Lung microvascular endothelial cell (primary cell): ENCODE measurements at places on chromosomes 4 and X.

GRCh38 chrX:67351411-67351810, 192.4 kb upstream of the AR start:
- no peak for DNase-seq

GRCh38 chr4:118865091-118865708, 23.5 kb upstream of the SYNPO2 start:
- DNase-seq: peak; percentile 67

DNA sequence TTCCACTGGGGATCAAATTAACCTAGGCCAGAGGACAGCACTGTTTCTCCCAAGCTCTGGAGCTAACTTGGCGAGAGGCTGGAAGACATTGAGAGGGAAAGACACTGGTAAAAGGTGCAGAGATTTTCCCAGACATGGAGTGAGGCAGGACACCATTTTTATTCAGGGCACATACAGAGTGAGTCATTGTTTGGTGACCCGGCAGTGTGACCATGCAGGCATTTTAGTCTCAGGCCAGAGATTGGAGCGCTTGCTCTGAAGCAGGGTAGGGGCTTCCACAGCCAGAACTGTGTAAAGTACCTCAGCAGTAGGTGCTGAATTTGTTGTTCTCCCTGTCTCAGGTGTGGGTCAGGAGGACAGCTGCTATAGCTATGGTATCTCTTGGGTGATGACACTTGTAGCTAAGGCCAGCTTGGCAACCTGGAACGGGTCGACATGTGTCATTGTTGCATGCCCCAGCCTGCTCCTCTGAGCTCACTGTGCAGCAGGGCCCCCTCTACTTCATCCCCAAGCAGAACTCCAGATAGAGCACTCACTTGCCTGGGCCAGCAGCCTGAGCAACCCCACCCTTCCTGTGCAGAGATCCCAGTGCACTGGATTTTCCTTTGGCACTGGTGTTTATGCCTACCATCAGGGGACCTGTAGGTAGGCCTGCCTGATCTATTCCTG, 79.8 kb upstream of the ATP8A1 start:
- no peak for DNase-seq

DNA sequence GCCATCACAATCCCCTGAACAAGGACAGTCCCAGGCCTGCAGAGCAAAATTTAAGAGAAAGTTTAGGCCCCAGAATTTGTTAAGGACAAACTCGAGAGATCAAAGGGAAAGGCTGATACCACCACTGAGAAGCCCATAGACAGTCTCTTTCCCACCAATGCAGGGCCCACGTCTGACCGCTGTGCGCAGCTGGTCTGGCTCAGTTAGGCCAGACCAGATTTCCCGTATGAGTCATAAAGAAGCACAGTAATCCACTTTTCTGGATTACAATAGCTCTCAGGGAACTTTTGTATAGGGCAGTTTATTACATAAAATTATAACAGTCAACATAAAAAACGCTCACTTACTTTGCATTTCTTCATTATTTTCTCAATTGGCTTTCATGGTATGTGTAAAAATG, 259.5 kb downstream of the RCHY1 start:
- peak; percentile 59 for DNase-seq

GRCh38 chrX:20116087-20116576, 575 bp downstream of the MAP7D2 start:
- DNase-seq: no peak
